ENCODE measurements at places on chromosomes 7 and 10.

- peak; percentile 56 for DNase-seq
These were observed 842 bp downstream of the NMT2 start for GRCh38 chr10:15167411-15168290.

DNA sequence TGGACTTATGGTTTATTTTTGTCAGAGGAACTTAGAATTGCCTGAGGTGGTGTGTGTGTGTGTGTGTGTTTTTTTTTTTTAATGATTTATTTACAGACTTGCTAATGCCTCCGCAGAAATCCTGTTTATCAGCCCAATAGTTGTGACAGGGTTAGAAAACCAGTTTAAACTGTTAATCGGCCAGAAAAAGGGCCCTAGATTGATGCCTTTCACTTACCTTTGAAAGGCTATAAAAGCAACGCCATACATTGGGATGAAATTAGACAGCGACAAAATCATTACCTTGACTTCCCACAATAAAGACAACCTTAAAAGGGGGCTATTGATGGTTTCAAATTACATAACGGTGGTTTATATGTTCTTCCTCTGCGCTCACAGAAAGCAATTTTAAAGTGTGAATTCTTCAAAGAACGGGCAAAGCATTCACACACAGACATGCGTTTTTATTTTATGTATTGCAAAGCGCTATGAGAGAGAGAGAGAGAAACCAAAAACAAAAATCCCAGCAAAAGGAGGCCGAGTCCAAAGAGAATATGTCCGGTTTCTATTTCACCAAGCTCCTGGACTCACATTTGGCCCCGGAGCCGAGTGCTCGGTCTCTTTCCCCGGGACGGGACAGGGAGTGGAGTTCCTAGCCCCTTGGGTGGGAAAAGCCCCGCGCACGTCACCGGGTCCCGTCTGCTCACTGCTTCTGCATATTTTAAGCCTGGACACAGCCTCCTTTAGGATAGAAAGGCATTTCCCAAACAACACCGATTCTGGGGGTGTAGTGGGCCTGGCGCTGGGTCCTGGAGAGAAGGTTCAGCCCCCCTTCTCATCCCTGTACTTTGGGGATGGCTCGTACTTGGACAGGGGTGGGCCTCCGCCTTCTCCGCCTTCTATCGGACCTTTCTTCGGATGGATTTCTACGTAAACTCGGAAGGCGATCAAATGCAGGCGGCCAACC lies 26.8 kb upstream of the VAX1 start:
- no peak for DNase-seq

DNA sequence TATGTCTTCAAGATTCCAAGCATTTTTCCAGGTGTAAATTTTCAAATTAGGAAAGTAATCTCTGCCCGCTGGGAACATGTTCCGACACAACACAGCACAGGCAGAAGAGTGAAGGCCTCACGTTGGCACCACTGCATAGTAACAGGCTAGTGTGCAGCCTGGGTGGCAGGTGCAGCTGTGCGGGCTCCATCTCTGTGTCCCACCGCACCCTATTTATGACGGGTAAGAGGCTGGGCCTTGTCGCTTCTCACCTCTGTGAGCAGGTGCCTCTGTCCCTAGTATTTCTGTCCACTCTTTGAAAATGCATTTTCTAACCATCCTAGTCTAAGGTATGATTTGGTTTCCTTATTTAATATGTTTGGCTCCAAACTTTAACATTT lies 24.1 kb downstream of the VIPR2 start:
- no peak for DNase-seq

GRCh38 chr10:11110539-11110938 lies 92.9 kb downstream of the CELF2 start:
- DNase-seq: no peak

- DNase-seq: peak; percentile 85
These were observed 46.9 kb downstream of the ATE1 start for GRCh38 chr10:121880895-121881294.

GRCh38 chr10:14838582-14839304 lies 637 bp downstream of the HSPA14 start:
- DNase-seq: peak; percentile 26

DNA sequence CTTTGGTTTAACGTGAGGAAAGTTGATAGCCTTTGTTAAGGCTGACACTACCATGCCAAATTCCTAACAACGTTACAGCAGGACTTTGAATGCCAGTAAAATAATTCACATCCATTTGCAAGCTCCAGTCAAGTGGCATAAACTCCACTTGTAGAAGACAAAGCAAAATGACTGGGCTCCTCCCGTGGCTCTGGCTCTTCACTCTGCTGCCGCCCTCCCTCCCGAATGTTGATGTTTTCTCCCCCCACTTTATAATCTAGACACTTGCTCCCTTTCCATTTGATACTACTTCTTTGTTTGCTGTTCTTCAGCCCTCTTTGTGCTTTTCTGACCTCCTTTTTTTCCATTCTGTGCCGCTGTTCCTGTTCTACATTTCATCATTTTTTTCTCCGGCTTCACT lies 22.8 kb upstream of the ITGB8 start:
- DNase-seq: no peak

DNA sequence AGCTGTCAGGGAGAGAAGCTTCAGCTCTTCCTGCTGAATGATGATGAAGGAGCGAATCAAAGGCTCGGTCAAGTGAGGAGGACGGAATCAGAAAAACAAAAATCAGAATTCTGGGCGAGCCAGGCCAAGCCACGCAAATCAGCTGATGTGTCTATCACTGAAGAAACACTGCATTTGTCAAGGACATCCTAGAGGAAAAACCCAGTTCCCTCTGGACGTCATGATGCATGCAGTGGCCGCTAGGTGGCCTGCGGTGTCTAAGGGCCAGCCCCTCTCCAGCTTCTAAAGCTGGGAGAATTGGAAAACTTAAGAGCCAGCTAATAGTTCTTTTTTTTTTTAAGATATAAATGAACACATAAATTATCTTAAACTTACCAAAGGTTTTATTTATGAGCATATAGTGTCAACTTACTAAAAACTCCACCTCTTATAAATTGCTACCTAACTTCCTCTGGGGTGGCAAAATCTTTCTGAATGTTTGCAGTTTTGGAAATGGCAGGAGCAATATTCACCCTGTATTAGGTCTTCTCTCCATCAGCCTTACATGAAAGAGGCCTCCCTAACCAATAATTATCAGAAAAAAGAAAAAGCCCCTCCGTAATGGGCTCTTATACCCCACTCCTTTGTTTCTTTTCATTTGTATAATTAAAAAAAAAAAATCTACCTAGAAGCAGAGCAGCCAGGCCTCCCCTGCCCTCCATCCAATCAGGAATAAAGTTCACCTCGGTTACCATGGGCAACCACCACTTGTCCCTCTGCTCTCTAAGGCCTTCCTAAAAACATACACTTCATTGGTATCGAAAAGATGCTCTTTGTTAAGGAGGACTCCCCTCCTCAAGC lies 186.8 kb downstream of the USP6NL start:
- peak; percentile 66 for DNase-seq

- DNase-seq: peak; percentile 20
These were observed 129.3 kb upstream of the ACBD5 start for GRCh38 chr10:27369880-27370279.

GRCh38 chr7:6030988-6031387 lies at the start of gene ANKRD61:
ANKRD61 (plus strand) TSS chr7:6031376; CDS start chr7:6031376, 0 bp downstream.
- DNase-seq: no peak

DNA sequence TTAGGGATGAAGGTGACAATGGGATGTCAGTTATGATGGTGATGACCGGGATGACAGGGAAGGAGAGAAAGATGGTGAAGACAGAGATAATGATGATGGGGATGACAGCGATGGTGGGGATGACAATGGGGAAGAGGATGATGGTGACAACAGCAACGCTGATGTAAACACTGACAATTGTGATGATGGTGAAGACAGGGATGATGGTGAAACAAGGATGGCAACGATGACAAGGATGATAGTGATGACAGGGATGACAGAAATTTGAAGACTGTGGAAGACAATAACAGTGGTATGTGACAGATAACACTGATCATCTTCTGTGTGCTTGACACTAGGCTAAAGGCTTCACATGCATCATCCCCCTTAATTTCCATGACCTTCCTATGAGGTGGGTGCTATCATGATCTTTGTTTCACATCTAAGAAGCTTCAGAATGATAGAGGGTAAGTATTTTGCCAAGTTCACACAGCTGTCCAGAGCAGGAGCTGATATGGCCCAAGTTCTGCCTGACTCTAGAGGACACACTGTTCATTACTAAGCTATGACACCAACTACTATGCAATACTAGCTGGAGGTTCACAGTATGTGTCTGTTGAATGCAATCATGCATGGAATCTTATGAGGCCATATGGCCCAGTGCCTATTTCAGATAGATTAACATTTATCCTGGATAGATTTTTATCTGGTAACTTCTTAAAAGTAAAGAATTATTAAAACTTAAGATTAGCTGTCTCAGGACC lies 105.6 kb downstream of the RNLS start:
- DNase-seq: peak; percentile 39

DNA sequence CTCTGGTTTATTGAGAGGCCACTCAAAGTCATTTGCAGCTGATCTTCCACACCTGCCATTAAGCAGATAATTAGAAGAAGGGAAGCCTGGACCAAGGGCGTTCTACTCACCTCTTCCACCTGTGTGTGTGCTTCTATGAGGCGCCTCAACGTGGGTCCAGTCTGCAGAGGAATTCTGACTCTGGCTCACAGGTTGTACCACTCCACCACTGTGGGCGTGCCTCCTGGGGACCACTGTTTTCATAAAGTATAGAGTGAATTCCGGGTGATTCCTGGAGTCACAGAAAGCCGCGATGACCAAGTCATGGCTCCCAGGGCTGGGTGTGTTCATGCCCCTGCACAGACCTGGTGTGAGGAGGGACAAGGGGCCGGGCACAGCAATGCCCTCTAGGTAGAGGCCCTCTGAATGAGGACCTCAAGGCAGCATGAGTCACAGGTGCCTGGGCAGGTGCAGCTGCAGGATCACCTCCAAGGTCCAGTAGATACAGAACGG lies 408.3 kb upstream of the MGMT start:
- no peak for DNase-seq

GRCh38 chr7:135390829-135391228 lies 119.1 kb downstream of the CNOT4 start:
- no peak for DNase-seq

- DNase-seq: no peak
These were observed 93.4 kb upstream of the FGL2 start for GRCh38 chr7:77293046-77293445.

DNA sequence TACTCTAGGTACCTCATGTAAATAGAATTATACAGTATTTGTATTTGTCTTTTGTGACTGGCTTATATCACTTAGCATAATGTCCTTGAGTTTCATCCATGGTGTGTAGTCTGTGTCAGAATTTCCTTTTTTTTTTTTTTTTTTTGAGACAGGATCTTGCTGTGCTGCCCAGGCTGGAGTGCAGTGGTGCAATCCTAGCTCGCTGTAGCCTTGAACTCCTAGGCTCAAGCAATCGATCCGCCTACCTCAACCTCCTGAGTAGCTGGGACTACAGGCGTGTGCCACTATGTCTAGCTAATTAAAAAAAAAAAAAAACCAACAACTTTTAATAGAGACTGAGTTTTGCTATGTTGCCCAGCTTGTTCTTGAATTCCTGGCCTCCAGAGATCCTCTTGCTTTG lies 89.8 kb upstream of the PODXL start:
- no peak for DNase-seq

- no peak for DNase-seq
These were observed 4.4 kb upstream of the UBE2D1 start for GRCh38 chr10:58330431-58330830.

- DNase-seq: no peak
These were observed 868.3 kb downstream of the DNAJB9 start for GRCh38 chr7:109437957-109438356.

DNA sequence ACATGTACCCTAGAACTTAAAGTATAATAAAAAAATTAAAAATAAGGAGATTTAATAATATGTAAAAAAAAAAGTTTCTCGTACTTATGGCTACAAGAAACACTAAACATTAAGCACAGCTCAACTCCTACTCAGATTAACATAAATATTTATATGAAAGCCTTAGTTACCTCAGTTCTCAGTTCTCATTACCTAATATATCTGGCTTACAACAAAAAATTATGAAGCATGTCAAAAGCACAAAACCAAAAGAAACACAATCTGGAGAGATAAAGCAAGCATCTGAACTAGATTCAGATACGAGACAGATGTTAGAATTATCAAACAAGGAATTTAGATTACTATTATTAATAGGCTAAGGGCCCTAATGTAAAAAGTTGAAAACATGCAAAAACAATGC lies 40.1 kb downstream of the RNF133 start:
- no peak for DNase-seq

DNA sequence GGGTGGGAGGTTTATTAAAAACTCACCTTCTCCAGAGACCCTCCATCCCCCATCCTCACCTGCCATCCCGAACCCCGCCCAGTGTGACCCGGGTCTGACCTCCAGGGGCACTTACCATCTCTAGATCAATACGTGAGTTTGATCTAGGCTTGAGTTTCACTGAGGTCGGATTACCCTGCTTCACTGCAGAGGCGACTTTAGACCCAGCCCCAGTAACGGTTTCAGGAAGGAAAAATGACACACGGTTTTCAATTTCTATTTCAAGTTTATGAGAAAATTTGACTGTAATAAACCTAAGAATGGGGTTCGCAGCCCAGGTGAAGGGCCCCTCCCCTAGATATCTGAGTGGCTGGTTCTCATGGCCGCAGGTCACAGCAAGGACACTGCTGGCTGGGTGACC lies 33.1 kb downstream of the RCC1L start:
- no peak for DNase-seq

- DNase-seq: no peak
These were observed 9.4 kb upstream of the GET4 start for GRCh38 chr7:867001-867405.

GRCh38 chr7:14836006-14836405 lies 66.5 kb downstream of the DGKB start:
- DNase-seq: no peak

DNA sequence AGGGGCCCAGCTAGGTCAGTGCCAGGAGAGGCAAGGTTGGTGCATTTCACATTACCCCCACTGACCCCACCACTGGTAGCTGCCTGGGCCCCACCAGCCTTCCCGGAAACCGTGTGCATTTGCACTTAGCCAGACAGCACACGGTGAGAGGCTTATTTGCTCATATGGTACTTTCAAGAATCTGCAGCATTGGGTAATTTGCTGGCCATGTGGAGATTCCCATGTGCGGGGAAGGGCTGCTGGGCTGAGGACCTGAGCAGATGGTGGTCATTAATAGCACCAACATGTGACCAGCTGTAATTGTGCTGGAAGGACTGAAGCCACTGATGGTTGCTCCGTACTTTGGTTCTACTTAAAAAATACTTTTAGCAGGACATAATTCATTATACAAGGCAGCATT lies 323.8 kb downstream of the DPP6 start:
- no peak for DNase-seq

DNA sequence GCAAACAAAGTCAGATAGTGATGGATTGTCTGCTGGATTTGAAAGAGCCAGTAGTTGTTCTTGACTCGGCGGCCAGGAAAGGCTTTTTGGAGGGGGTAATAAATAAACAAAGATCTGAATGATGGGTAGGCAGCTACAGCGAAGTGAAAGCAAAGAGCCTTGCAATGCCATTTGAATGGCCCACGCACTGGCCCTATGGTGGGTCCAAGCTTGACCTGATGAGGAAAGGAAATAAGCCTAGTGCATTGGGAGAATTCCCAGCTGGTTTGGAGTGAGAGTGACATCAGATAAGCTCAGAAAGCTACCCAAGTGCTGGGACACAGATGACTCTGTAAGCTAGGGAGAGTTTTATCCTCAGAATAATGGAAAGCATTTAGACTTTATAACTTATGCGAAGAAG lies 365.2 kb downstream of the PLXDC2 start:
- DNase-seq: no peak

- no peak for DNase-seq
These were observed 24.1 kb downstream of the CAMK2G start for GRCh38 chr10:73850211-73850610.
